ENCODE measurements at places on chromosomes 4 and X. TPM values are rescaled to one million over a fixed set of nuclear protein-coding genes. Genes with fewer than 3 reads are reported as not detected.

DNA sequence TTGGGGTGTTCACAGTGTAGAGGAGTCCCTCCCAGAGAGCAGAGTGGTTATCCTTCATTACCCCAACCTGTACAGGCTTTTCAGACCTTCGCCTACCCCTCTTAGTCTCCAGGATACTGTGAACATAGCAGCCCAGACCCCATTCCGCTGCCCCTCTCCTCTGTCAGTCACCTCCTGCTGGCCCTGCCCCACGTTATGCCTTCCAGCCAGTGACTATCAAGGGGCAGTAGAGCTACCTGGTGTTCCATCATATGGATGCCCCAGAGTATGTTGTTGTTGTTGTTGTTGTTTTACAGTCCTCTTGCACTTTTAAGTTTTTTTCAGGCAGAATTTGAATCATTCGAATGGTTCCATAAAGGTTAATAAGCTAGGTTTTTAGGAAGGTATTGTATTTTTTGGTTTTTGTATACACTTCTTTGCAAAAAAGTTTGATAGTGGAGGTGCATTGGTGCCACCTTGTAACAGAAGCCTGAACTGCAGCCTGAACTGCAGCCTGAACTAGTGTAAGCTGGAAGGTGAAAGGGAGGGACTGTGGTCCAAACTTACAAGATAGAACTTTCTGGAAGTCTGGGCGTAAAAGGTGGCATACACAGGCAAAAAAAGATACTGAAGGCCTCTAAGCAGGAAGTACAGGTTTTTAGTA is 101.4 kb upstream of the RAB40AL start:
- peak; percentile 41 for DNase-seq

DNA sequence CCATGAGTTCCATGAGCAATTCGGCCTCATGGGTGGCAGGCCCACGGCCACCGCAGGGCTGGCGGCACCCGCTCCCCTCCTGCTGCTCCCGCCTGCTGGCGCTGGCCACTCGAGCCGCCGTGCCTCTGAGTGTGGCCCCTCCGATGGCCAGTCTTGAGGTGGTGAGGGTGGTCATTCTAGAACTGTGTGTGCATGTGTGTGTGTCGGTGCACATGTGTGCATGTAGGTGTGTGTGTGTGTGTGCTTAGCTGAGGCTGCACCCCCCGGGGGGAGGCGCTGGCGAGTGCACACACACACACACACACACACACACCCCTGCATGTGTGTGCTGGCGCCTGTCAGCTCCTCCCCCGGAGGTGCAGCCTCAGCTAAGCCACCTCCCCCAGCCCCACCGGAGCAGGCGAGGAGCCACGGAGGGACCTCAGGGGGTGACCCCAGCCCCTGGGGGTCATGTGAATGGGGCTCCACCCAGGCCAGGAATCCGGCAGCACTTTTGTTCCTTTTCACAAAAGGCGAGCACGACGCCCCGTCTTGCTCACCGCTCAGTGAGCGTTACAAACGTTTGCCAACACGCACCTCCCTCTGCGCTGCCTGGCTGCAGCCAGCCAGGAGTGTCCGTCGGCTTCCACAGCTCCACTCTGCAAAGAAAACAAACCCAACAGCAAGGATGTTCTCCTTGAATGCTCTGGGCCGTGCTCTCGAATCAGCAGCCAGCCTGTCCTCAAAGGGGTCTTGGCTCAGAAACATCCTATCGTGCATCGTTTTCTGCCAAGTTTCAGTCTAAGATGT is 29.9 kb downstream of the FGFRL1 start:
- peak; percentile 51 for DNase-seq

- DNase-seq: no peak
These were observed 232.2 kb upstream of the FMR1 start for GRCh38 chrX:147679356-147680005.

DNA sequence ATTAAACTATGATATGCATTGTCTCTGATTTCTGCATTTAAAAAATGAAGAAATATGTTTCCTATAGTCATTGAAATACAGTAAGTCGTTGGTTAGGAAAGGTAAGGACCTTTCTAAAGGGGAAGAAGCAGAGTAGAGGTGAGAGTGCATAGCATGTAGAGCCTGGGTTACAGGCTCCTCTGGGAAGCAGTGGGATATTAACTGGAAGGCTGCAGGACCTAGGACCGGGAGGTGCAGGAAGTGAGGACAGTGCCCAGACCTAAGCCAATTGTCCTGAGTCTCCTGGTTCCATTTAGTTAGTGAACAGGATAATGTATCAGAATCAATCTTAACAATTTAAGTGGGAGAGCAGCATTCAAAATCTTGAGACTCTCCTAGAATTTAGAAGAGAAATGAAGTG is 237.1 kb upstream of the NUDT6 start:
- DNase-seq: no peak

DNA sequence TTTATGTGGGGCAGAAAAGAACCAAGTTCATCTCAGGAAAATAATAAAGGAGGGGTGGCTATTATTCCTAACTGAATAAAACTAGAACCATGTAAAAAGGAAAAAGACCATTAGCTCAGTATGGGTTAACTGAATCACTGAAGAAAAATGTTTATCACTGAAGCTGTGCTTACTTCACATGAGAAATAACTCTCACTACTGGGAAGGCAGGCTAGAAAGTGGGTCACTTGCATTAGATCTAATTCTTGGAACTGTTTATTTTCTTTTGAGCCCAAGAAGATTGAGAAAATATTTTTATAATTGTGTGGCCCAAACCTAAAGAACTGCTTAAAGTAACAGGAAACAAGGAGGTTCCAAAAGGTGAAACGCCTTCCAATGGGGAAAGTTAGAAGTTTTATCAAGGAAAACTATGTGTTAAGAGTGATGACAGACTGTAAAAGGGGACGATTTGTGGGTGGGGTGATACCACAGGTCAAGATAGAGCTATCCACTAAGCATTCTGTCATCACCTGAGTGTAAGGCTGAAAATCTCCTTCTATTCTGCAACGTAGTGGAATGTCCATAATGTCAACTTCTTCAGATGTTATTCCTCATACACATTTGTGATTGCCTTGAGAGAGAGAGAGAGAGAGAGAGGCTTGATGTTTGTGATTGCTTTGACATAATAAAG is 1083.5 kb downstream of the PCDH7 start:
- no peak for DNase-seq

DNA sequence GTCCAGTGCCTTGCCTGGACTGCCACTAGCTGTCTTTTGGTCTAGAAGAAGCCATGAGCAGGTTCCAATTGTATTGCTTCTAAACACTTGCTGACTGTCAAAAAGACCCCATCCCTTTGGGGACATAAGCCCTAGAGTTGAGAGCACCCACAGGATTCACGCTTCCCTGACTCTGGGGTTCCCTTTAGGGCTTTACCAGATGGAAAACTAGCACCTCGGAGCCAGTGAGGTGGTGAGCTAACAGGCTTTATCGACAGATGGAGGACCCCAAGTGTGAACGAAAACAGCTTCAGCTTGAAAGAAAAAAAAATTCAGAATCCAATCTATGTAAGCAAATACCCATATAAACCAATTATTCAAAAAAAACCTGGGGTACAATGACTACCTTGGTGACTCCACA is 90.8 kb downstream of the NAA11 start:
- DNase-seq: no peak

- DNase-seq: peak; percentile 16
These were observed 23.9 kb upstream of the TMSB4X start for GRCh38 chrX:12950851-12951594.

- DNase-seq: no peak
These were observed 58.5 kb downstream of the CRLF2 start for GRCh38 chrX:1153940-1154339.

GRCh38 chrX:17414027-17414658 is 39.1 kb downstream of the NHS start:
- DNase-seq: no peak

DNA sequence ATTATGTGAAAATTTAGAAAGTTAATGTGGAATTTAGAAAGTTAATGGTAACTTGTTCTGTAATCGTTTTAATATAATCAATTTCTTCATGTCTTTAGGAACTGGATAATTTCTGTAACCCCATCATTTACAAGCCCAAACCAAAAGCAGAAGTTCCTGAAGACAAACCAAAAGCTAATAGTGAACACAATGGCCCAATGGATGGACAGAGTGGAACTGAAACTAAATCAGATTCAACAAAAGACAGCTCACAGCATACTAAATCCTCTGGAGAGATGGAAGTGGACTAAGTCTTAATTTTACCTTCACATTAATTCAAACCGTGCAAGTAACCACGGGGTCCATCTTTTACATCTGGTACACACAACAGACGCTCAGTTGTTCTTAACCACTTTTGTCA is 48.1 kb upstream of the PLK4 start:
- DNase-seq: no peak

Gene NSUN7
- total RNA-seq: 7.3 TPM

Gene RRH
- not detected for total RNA-seq

Gene C4orf50
- total RNA-seq: not detected

Gene CT47C1
- not detected for total RNA-seq

Gene GYG2
- total RNA-seq: not detected

Data from HT-29 (cell line).